CD4-positive, alpha-beta T cell treated with Interleukin-6 for 4 hours (primary cell): ENCODE measurements at places on chromosomes 1 and 21.
A peak's percentile ranks its signal among the peaks of the same experiment; 100 is the strongest.

GRCh38 chr1:101238681-101239094 lies 1.9 kb downstream of the S1PR1 start:
- DNase-seq: peak; percentile 90

GRCh38 chr1:24567792-24568388 lies 12.0 kb downstream of the NCMAP start:
- DNase-seq: peak; percentile 6

DNA sequence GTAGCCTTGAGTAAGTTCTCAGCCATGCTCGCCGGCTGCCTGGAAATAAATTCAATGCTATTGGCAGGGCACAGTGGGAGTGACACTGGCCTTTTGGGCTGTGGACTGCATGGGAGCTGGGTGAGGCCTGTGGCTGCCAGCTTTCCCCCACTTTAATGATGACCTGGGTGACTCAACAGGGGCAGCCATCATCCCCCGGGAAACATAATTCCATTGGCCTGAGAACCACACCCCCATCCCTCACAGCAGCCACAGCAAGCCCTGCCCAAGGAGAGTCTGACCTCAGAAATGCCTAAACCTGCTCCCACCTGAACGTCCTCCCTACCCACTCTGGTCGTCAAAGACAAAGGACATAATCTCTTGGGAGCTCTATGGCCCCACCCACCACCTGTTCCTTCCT lies 384.0 kb downstream of the LTN1 start:
- no peak for DNase-seq

GRCh38 chr1:173164686-173165085 lies 42.4 kb downstream of the TNFSF4 start:
- no peak for DNase-seq

- no peak for DNase-seq
These were observed 167.2 kb downstream of the CYYR1 start for GRCh38 chr21:26405735-26406361.

DNA sequence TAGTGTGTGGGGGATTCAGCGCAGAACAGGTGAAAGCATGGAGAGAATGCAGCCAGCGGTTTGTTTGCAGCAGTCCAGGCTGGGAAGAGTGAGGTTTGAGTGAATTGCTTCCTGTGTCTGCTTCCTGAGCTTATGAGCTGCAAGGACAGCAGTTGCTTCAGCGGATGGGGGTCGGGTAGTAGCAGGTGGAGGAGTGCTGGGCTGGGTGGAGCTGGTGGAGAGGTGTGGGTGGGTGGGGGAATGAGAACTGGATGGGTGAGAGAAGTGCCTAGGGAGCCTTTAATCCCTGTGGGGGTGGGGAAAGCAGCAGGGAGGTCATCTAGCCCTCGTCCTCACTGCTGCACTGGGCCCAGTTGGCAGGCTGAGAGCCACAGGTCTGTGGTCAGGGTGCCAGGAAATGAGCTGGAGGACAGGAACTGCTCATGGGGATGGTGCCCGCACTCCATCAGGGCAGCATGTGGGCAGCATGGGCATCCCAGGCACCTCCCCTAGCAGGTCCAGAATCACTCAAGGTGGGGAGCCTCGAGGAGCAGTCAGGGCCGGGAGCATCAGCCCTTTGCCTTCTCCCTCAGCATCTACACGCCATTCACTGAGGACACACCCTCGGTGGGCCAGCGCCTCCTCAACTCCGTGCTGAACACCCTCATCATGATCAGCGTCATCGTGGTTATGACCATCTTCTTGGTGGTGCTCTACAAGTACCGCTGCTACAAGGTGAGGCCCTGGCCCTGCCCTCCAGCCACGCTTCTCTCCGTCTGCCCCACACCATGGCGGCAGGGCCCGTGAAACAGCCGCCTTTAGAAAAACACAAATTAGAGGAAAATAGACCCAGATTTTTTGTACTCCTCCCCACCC lies 14.8 kb downstream of the PSEN2 start:
- peak; percentile 14 for DNase-seq

DNA sequence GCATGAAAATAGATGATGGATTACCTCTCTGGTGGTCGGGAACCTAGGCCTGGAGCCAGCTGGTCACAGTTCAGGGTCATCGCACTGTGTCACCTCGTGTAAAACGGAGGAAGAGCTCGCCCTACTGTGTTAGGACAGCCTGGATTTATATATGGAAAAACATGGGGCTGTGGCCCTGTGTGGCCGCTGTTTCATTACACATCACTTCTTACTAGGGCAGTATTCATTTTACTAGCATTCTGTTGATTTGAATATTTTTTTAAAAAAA lies 104.5 kb upstream of the COL6A1 start:
- DNase-seq: no peak

- no peak for DNase-seq
These were observed 13.8 kb upstream of the MPZL1 start for GRCh38 chr1:167707942-167708341.
